ENCODE measurements at places on chromosomes 5 and 9.

GRCh38 chr5:75617736-75618352, 6.6 kb downstream of the ANKDD1B start:
- DNase-seq: no peak

DNA sequence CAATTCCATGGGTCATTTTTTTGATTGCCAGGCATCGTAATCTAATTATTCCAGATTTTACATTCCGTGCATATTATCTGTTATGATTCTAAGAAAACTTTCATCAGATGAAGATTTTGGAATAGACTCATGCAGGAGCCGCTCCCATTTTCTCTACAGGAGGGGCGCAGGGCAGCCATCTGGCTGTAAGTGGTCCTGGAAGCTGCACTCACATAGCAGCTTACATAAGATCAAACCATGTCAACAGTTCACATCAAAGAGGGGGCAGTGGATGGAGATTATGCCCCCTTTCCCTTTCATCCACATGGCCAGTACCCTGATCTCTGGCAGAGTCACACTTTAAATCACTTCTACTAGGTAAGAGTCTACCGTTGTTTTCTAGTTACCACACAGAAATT, 73.3 kb upstream of the PCA3 start:
- DNase-seq: no peak

- DNase-seq: no peak
Measured at GRCh38 chr9:4114569-4115505, 185.0 kb downstream of the GLIS3 start.

DNA sequence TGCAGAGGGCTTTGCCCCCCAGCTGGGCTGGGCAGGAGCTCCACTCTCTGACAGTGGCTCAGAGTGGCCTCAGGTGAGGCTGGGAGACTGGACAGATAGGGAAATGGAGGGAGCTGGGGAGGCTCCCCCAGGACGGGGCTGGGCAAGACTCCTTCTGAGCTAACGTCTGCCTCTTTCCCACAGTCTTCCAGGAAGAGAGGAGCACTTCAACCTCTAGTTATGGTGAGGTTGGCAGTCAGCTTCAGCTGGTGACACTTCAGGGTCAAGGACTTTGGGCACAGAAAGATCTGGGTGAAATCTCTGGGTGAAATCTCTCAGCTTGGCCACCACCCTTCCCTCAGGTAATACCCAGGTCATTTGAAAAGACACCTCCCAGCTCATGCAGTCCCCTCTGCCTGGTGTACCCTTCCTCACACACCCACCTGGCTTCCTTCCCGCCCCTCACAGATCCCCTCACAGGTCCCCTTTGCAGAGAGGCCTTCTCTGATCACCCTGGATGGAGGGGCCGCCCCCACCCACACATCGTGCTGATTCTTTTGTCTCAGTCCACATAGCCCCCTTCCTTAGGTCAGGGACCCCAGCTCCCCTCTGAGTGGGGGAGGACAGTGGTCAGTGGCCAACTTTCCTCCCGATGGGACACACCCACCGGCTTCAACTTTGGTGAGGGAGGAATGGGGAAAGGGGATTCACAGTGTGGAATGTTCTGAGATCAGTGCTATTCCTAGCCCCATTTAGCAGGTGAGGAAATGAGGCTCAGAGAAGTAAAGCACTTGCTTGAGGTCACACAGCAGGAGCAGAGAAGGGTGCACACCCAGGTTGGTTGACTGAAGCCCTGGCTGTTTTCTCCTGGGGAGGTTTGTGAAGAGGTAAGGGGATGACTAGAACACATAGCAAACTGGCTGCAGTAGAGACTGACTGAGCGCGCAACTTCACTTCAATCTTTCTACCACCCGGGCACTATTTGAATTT, 15.8 kb upstream of the NEURL1B start:
- no peak for DNase-seq

- DNase-seq: no peak
Measured at GRCh38 chr5:61322738-61323725, 9.0 kb upstream of the ZSWIM6 start.

DNA sequence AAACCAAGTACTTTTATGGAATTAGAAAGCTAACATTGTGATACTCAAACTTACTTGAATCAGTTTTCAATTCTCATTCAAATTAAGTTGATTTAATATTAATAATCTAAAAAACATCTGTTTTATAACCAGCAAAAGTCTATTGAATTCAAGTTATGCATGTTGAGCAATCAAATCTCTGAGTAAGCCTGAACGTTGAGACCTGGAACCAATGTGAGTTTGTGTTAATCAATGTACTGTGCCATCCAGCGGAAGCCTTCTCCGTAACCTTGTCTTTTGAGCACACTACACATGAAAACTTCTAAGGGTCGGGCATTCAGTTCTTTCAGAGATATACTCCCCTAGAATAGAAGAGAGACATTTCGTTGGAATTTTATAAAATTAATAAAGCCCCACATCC, 25.9 kb downstream of the SAR1B start:
- DNase-seq: no peak

DNA sequence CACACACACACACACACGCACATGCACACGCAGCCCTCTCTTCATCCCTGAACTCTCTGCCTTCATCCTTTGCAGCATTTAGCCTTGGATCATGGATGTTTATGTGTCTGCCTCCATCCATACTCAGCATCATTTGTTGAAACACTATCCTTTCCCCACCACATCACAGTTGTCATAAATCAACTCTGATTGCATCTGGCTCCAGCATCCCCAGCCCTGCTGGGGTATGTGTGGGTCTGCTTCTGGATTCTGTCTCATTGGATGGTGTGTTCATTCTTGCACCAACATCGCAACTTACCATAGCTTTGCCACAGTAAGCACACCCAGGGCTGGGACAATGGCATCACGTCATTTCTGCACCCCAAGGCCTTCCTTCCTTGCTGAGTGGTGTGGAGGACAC, 175.4 kb downstream of the RGS3 start:
- no peak for DNase-seq

DNA sequence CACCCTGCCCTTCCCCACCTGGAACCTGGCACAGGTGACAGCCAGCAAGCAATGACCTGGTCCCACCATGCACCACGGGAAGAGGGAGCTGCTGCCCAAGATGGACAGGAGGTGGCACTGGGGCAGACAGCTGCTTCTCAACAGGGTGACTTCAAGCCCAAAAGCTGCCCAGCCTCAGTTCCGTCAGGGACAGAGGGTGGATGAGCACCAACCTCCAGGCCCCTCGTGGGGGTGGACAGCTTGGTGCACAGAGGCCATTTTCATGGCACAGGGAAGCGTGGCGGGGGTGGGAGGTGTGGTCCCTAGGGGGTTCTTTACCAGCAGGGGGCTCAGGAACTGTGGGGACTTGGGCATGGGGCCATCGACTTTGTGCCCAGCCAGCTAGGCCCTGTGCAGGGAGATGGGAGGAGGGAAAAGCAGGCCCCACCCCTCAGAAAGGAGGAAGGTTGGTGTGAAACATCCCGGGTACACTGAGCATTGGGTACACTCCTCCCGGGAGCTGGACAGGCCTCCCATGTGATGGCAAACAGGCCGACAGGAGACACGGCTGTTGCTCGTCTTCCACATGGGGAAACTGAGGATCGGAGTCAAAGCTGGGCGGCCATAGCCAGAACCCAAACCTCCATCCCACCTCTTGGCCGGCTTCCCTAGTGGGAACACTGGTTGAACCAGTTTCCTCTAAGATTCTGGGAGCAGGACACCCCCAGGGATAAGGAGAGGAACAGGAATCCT, 1.9 kb downstream of the CEL start:
- no peak for DNase-seq

- DNase-seq: no peak
Measured at GRCh38 chr5:112869948-112870347, 8.9 kb downstream of the SRP19 start.

DNA sequence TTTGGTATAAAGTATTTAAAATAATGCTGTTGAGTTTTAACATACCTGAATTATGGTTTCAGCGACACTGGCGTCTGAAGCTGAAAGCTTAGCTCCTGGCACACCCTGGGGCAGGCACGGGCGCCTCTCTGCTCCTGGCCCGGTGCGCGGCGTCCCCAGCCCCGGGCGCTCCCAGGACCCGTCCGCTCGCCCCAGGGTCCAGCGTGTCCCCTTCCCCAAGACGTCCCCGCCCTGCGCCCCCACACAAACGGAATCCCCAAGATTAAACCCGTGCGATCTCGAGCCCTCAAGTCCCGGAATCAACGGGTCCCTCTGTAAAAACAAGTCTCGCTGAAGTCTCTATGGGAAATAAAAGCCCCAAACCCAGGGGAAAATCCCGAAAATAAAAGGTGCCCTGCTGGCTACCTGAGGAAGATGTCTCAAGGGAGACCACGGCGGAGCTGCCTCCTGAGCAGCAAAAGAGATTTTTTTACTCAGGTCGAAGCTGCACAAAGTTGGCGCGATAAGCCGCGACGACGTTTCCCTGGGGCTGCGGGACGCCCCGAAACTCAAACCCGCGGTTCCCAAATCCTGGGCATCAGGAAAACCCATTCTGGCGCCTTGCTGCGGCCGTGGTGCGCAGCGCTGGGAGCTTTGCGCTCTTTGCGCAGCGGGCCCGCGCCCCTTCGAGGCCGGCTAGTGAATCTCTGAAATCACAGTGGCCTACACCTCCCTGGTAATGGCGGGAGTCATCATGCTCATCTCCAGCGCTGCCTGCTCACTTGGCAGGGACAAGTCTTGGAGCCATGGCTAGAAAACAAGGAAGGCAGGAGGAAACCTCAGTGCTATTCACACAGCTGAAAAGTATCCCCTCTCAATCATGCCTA, 6.3 kb upstream of the IFNA8 start:
- DNase-seq: no peak

DNA sequence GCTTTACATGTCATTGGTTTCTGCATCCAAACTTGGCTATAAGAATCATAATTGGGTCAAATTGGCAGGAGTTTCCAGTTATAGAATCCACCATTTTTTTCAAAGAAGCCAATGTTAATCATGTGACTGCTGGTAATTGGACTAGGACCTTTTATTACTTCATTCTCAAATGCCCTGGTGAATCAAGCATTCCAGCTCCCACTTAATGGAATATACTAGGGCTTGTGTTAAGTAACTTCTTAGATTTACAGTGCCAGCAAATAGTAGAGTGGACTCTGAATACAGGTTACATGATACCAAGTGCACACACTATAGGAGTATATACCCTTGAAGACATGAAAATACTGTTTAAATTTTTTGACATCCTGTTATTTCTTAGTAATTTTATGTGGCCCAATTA, 96.7 kb downstream of the NUDT12 start:
- no peak for DNase-seq

GRCh38 chr5:142816531-142817430, 46.6 kb downstream of the ARHGAP26 start:
- DNase-seq: no peak
